CD4-positive, alpha-beta T cell (primary cell): ENCODE measurements at places on chromosomes 16 and 17.

DNA sequence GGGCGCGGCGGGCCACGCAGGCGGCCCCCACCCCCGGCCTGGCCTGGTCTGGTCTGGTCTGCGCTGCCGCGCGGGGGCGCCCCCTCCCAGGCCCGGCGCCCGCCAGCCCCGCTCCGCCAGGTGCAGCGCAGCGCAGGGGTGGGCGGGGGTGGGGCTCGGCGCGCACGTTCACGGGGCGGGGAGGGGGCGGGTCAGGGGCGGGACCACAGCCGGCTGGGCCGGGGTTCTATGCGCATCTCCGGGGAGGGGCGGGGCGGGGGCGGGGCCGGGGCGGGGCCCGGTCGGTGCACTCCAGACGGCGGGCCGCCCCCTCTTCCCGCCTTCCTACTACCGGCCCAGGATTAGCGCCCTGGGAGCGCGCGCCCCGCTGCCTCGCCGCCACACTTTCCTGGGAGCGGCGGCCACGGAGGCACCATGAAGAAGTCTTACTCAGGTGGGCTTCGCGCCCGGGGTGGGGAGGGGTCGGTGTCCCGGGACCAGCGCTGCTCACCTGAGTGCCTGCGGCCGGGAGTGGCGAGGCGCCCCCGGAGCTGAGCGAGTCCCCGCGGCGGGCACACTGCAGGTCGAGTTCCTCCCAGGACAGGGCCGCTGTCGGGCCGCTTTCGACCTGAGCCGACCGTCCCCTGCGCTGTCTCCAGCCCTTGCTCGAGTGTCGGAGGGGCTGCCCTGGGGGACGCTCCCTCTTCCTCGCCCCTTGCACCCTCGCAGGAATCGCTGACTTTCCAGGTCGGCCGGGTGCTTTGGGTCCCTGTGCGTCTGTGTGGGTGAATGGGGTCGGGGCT lies 140.5 kb downstream of the SEC14L1 start:
- peak; percentile 88 for DNase-seq

DNA sequence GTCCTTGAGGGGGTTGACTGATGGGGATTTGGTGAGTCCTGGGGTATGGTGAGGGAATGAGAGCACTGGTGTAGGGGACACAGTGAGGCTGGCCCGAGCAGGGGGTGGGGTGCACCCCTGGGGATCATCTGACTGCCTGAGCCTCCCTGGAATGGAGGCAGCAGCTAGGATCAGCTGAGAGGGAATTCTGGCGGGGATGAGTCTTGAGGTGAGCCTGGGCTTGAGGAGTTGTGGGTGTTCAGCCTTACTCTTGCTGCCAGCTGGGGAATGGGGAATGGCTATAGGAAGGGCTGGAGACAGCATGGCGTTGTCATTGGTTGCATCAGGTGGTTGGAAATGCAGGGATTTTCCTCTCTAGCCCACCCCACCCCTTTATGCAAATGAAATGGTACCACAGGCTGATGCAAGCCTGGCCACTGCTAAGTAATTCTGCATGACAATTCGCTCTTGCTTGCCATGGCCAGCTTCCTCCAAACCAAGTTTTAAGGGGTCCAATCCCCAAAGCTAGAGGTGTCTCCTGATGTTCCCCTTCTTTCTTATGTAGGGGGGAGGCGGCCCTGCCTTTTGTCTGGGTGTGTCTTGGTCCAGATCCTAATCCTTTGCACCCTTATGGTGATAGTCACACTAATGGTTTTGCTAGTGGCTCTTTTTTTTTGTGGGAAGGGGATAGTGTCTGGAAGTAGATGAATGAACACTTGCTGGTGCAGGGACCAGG lies 7.5 kb downstream of the NFE2L1 start:
- DNase-seq = no peak

DNA sequence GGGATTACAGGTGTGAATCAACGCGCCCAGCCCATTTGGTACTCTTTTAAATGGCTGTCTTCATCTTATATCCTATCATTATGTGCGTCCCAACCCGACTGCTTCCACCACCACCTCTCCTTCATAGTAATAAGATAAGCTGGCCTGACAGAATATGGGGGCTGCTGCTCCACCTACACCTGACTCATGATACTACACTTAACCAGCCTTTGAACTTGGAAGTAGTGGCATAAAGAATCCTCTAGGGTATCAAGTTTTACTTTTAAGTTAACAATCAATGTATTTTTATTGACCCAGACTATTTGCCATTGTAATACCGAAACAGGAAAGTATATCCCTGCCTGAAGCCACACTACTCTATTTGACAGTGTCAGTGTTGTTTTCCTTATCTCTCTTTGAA lies 18.8 kb downstream of the PDZD9 start:
- no peak for DNase-seq

DNA sequence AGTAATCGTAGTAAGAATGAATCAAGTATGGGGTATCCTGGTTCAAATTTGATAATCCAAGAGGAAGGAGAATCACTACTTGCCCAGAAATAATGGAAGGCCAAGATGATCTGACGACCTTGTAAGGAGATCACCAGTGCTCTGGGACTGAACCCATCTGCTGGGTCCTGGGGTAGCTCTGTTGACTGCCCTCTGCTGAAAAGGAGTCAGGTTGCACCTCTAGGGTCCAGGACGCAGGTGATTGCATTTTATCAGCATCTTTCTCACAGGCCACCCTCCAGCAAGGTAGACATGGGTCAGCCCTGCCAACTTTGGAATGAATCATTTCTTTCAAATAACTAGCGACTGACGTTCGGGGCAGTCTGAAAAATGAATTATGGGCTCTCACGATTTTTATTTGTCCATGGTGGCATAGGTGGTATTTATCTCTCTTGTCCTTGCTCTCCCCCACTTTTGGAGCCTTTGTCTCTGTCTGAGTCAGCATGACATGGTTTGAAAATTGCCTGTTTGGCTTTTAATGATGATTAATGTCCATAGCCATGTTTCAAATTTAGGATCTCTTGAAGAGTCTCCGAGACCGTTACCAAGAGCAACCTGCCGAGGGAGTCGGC lies 163.7 kb downstream of the MSI2 start:
- no peak for DNase-seq

DNA sequence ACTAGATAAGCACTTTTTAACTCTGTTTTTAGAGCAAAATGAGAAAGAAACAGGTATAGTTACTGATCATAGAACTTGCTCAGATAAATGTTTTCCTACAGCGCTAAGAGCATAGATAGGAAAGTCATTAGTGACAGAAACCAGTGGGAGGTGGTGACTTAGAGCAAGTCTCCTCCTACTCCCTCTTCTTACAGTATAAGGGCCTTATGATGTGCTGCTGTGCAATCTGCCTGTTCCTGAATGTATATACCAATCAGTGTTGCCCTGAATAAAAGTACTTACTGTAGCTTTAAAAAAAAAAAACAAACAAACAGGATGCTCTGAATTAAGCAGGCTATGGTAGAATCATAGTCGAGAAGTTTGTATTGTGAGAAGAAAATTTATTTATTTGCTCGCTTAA lies 23.3 kb upstream of the RASL10B start:
- no peak for DNase-seq

DNA sequence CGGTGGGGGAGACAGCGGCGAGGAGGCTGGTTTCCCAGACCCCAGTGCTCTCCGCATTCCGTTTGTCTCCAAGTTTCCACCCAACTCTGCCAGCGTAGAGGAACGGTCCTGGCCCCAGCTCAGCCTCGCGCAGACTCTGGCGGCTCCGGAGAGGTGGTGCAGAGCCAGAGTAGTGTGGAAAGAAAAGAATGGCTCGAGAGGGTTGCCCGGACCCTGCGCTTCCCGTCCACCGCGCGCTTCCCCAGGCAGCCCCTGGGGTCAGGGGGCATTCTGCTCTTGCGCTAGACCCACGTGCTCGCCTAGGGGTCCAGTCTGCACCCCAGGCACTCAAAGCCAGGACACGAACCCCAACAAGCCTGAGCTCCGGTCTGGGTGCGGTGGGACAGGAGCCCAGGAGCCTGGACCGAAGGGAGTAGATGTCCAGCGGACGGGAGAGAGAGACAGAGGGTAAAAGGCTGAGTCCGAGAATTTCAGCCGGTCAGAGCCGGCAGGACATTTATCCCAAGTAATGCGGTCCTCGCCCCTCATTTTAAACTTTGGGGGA lies 3.8 kb downstream of the PMP22 start:
- no peak for DNase-seq

DNA sequence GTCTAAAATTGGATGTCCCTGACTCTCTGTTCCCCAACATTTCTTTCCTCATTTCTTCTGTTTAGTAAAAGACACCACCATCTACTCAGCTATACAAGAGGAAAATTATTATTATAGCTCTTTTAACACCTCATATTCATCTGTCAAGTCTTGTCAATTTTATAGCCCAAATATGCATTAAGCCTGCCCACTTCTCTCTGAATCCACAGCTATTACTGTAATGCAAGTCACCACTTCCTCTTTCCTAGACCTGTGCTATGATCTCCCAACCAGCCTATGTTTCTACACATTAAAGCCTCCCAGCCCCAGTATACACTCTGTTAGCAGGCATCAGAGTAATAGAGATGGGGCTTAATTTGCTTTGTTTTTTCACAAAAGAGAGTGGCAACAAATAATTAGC lies 252.9 kb downstream of the GRIN2A start:
- DNase-seq = no peak

- no peak for DNase-seq
These were observed 6.4 kb downstream of the TEKT5 start for GRCh38 chr16:10688291-10688690.

DNA sequence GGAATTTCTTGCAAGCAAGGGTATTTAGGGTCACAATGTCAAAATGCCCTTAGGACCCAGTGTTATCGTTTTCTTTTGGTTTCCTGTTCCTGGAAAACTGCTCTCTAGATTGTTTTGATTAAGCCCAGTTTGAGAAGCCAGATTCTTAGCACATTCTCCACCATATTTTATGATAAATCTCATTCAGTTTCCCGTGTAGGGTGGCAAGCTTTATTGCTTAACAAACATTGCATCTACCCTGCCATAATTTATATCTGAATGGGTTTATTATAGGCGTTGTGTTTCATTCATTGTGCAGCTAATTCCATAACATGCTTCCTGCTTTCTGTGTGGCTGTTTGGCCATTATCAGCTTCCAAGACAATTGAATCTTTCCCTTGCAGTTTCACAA lies 389.1 kb upstream of the DYNLRB2 start:
- no peak for DNase-seq

- DNase-seq = no peak
These were observed 746 bp downstream of the GNAO1 start for GRCh38 chr16:56191835-56192634.

DNA sequence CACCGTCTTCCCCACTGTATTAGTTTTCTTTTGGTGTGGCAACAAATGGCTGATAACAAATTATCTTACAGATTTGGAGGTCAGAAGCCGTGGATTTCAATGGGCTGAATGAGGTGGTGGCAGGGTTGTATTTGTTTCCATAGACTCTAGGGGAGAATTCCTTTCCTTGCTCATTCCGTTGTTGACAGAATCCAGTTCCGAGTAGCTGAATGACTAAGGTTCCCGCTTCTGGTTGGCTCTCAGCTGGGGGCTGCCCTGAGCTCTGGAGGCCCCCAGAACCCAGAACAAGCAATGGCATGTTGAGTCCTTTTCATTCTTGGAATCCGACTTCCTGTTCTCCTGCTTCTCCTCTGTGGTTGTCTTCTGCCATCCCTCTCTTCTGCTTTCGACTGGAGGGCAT lies 280.4 kb downstream of the SNX29 start:
- DNase-seq = no peak

DNA sequence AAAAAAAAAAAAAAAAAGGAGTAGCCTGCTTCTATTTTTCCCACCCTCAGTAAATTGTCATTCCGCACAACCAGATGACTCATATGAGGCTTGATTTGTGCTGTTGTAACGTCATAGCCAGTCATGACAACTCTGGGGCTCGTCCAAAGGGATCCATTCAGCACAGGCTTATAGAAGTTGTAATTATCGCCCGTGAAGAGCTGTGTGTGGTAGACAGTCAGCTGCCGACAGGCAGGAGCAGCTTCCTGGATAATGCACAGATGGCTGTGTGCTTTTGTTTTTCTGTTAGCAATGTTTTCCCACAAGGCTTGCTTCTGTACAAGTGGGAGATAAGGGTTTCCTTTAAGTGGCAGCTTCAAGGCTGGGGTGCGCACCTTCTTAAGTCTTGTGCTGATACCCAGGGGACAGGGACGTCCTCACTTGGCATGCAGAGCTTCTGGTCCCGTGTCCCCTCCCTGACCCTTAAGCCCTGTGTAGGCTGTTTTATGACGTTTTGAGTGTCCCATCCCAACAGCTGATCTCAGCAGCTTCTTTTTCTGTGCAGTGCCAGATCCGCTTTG lies 26.0 kb downstream of the SNX29 start:
- DNase-seq = no peak

GRCh38 chr16:86448306-86448890 lies 61.9 kb upstream of the FOXF1 start:
- DNase-seq = no peak

DNA sequence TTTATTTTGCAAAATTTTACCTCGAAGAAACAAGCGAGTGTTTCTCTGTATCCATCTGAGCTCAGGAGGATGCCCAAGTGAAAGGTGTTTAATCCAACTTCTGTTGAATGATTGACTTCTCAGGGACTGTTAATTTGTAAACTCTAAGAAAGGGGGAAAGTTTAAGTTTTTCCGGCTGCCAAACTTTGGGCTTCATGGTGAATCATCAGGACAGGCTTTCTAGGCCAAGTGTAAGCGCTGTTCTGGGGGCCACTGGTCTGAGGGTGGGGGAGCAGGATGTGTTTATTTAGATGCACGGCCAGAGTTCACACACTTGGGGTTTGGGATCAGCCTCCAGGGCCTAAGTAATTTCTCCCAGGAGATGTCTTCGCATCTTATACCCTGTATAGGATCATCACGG lies 110.4 kb downstream of the PITPNC1 start:
- no peak for DNase-seq

DNA sequence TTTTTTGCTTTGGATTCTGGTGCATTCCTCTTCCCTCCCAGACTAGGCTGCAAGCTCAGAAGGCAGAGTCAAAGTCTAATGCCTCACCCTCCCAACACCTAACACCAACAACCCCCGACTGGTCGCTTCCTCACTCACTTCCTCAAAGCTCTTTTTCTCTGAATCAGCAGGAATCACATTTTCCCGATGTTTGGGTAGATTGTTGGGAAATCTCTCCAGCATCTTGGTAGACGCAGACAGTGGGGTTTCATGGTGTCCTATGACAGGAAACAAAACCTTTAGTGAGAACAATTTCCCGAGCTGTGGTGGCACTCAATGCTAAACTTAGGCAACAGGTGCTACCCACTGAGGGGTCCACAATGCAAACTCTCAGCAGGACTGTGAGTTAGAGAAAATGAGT lies 39.9 kb upstream of the ICAM2 start:
- no peak for DNase-seq

- no peak for DNase-seq
These were observed 850.8 kb upstream of the RBFOX1 start for GRCh38 chr16:6481894-6482293.
